AG20443 (cell line): ENCODE measurements at places on chromosomes 13 and 19.

DNA sequence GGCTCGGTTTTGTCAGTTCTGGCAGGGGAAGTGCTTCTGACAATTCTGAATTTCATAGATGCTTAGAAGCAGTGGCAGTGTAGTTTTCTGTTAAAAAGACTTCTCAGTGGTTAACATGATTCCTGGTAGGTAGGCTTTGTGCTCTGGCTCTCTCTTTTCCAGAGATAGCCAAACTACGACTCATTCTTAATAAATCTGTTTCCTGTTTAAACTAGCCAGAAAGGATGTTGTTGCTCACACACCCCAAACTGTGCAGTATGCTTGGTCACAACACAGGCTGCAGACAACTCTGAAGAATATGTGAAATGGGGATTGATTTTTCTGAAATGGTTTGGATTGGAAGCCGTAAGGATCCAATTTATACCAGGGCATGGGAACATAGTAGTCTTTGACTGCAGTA lies 711.5 kb downstream of the PCDH17 start:
- DNase-seq = no peak

DNA sequence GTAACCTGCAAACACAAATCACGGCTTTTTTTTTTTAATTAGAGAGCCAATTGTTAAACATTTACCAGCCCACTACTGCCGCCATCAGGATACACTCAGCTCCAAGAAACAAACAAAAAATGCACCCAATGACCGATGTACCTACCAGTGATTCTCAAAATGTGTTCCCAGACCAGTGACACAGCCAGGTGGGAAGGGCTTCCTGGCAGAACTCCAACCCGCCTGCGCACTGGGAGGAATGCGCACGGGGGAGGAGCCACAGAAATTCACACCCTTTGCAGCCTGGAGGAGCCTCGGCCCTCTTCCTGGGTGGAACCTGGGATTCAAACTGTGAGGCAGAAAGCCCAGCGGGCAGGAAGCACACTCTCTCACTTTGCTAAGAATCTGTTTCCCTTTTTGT lies 255.9 kb downstream of the TBC1D4 start:
- no peak for DNase-seq

DNA sequence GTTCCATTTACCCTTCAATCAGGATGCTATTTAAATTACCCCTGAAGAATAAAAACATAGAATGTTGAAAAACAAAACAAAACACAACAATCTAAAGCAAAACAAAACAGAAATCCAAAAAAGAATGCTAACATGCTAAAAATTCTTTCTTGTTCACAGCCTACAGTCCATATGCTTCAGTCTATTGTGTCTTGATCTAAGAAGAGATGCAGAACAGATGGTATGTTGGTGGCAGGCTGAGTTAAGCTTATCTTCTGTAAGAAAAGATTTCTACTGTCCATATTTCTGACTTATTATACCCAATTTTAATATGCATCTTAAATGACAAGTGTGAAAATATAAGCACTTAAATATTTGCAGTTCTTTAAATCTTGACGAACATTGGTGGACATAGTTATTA lies 356.1 kb upstream of the SLITRK1 start:
- no peak for DNase-seq

DNA sequence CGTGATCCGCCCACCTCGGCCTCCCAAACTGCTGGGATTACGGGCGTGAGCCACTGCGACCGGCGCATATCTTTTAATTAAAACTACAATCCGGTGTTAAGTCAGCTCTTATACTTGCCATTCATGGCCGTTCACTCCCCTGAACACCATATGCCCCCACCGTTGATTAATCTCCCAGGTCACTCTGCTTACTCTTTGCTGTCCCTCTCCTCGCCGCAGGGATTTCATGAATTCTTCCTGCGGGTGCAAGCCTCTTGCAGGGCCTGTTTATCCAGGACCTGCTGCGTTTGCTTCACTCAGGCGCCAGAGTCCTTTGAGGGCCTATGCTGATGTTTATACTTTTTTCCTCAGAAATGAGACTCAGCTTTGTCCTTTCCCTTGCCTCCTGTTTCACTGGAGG lies 996 bp downstream of the ERVV-2 start:
- no peak for DNase-seq

GRCh38 chr19:1213391-1214286 lies 8.1 kb downstream of the STK11 start:
- peak; percentile 57 for DNase-seq

DNA sequence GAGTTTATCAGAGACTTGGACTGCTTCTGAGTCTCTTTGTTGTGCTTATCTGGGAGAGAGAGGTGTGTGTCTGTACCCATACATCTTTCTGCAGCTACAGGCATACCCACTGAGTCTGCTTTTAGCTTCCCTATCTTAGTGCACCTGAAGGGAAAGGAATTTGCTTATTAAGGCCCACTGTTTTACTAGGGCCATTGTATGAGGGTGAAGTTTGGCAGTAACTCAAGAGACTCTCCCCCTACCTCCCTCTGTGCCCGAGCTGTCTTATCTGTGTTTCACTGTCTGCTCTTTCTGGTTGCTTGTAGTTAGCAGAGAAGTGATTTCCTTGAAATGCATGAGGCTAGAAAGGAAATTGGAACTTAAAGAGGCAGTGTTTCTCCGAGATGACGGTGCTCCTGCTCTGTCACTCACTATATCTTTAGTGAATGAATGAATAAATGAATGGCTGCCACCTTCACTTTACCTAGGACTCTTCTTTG lies 678 bp upstream of the CD33 start:
- DNase-seq = no peak

DNA sequence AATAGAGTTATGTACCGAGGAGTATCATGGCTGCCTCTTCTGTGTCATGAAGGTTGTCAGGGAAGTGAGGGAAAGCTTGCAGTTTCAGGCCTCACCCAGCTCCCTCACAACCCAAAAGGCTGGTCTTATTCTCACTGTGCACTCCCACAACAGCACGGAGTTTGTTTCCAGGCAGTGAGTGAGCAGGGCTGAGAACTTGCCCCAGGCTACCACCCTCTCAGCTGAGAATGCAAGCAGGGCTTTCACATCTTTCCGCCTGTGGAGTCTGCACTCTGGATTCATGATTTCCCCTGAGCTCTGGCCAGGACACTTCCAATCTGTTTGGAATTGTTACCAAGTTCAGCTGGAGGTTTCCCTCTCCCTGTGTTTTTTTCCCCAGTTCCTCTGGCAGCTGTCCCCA lies 2284.7 kb upstream of the PCDH20 start:
- no peak for DNase-seq

- DNase-seq = no peak
Measured at GRCh38 chr19:16892868-16893685, 4.3 kb downstream of the F2RL3 start.

DNA sequence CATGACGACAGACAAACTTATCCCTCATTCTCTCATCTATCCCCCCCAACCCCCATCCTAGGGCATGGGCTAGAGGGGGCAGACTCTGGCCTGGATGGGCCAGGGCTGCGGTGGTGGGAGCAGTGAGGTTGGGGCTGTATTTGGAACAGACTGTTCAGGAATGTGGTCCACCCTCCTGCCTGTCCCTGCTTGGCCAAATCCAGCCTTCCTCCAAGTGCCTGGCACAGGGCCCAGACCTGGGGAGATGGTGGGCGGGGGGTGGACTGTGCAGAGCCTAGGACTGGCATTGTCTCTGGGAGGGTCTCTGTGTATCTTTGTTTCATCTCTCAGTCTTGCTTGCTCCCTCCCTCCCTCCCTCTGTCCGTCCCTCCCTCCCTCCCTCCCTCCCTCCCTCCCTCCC lies 14.2 kb downstream of the EGLN2 start:
- DNase-seq = no peak

DNA sequence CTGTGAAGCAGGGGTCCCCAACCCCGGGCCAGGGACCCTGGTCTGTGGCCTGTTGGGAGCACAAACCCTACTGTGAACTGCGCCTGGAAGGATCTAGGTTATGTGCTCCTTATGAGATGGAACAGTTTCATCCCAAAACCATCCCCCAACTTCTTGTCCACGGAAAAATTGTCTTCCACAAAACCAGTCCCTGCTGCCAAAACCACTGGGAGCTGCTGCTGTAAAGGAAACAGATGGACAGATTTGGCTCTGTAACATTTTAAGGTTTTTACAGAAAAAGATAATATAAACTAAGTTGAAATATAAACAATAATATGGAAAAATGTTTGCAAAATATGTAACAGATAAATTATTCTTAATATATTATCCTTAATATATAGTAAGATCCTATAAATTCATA lies 73.7 kb downstream of the COG6 start:
- DNase-seq = no peak

DNA sequence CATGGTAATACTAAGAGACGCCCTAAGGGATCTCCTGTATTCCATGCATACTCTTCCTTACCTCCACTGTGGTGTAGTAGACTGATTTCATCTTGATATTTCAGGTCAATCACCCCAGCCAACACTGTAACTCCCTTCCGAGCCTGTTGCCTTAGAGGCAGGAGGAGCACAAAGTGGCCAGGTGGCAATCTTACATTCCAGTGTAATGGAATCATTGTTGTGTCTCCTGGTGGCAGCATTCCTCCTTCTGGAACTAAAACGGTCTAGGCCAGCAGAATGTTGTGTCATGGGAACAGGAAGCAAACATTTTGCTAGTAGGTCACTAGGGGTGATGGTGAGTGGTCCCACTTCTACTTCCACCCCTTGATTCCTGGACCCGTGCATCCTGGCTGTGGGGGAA lies 405.7 kb upstream of the SLC10A2 start:
- no peak for DNase-seq

- DNase-seq = no peak
Measured at GRCh38 chr19:1861599-1862031, 1.8 kb downstream of the KLF16 start.

GRCh38 chr19:43503501-43504425 lies 783 bp downstream of the PHLDB3 start:
- peak; percentile 99 for DNase-seq

- DNase-seq = peak; percentile 25
Measured at GRCh38 chr13:28707629-28708427, 10.9 kb downstream of the SLC46A3 start.

DNA sequence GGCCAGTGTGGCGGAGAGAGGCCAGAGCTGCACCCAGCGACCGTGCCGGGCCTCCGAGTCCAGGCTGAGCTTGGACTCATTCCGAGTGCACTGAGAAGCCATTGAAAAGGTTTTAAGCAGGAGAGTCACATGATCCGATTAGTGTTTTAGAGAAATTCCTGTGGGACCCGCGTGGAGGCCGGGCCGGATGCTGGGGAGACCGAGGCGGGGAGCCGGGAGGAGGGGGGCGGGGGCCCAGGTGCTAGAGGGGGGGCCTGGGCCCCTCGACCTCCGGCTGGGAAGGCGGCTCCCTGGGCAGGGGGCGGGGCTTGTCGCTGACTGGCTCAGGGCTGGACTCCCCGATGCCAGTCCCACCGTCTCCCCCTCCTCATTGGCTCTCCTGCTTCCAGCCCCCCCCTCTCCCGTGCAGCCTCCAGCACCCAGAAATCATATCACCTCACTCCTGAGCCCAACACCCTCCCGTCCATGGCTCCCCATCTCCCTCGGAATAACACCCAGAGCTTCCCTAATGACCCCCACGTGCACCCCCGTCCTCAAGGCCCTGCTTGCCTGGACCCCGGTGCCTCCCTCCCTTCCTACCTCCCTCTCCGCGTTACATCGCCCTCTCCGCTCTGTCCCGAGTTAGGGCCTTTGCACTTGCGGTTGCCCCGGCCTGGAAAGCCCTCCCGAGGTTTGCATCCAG lies 5.2 kb upstream of the ZNF579 start:
- peak; percentile 51 for DNase-seq

- no peak for DNase-seq
Measured at GRCh38 chr13:97938706-97939475, 14.6 kb upstream of the IPO5 start.

- DNase-seq = no peak
Measured at GRCh38 chr13:29884671-29885430, 34.4 kb upstream of the UBL3 start.

- no peak for DNase-seq
Measured at GRCh38 chr13:93435651-93436050, 209.0 kb downstream of the GPC6 start.

DNA sequence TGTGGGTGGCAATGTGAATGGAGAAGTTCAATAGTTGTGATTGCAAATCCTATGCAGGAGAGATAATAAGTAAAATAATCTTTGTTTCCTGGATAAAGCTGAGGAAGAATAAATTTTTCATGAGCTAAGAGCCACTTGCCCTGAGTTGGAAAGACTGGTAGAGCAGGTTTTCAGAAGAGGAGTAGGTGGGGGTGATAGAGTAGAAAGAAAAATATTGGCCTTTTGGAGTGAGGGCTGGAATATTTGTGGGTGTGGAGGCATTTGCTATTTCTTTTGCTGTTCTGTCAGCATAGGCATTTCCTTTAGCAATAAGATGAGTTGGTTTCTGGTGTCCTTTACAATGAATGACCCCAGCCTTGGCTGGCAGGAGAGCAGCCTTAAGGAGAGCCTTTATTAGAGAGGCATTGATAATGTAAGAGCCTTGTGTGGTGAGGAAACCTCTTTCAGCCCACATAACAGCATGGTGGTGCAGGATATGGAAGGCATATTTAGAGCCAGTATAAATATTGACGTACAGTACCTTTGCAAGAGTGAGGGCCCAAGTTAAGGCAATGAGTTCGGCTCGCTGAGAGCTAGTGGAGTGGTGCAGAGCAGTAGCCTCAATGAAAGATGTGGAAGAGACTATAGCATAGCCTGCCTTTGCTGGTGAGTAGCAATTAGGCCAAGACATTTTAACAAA lies 11.6 kb upstream of the ZNF431 start:
- DNase-seq = no peak

DNA sequence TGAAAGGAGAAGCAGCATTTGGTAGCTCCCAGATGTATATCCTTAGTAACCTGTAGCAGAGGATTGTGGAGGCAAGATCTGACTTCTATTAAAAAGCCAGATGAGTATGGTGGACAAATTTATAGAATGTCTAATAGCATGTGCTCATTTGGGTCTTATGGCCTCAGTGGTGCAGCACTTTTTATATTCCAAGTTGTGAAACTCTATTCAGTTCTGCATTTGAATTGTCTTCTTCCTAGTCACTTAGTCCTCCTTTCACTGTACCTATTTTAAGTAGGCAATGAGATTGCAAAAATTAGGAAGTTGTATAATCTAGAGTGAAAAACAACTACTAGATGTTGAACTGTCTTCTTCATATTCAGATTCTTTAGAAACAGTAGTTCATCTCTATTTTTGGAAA lies 412.5 kb upstream of the PCDH9 start:
- no peak for DNase-seq

DNA sequence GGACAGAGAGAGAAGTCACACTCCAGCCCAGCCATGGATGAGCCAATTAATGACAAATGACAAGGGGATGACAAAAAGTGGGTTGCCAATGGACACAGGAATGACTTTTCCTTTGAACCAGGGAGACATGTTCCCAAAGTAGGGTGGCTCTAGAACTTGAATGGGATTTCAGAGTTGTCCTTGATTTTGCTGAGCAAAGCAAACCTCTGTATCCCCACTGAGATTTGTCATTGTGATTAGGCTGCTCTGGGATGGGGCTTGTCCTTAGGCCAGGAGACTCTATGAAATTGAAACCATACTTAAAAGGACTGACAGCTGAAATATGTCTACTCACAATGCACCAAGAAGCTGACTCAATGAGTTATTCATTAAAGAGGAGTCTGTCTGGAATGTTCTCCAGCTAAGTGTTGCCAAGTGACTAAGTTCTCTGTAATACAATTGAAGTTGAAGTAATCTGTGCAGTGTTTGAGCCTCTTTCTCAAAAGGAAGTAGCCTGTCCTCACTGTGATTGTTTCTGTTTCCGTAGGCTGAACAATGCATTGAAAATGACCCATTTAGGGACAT lies 69.0 kb upstream of the PCDH9 start:
- DNase-seq = peak; percentile 39
